Stimulated activated CD4-positive, alpha-beta T cell treated with anti-CD3 and anti-CD28 coated beads, Interleukin-2, amount 100 ng/mL, for 24 hours (primary cell): ENCODE measurements at places on chromosomes 2 and 18.

- no peak for DNase-seq
Observed at GRCh38 chr2:233140978-233141377, 80.8 kb downstream of the INPP5D start.

GRCh38 chr2:236637686-236638569, 68.3 kb downstream of the ACKR3 start:
- no peak for DNase-seq

GRCh38 chr2:107717661-107718060, 109.0 kb upstream of the RGPD4 start:
- no peak for DNase-seq

DNA sequence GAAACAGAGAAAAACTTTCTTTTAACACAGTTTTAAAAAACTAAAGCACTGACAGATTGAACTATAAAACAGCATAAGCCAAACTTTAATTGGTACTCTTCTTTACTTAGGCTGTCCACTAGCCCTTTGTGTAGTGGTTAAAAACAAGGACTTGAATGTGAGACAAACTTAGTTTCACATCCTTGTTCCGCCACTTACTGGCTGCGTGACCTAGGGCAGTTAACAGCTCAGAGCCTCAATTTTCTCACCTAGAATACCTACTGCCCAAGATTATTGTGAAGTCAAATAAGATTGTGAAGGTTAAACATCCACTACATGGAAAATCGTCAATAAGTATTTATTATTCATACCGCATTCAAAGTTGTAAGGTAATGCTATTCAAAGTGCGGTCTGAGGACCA, 2.0 kb downstream of the WDR35 start:
- DNase-seq, result no peak

DNA sequence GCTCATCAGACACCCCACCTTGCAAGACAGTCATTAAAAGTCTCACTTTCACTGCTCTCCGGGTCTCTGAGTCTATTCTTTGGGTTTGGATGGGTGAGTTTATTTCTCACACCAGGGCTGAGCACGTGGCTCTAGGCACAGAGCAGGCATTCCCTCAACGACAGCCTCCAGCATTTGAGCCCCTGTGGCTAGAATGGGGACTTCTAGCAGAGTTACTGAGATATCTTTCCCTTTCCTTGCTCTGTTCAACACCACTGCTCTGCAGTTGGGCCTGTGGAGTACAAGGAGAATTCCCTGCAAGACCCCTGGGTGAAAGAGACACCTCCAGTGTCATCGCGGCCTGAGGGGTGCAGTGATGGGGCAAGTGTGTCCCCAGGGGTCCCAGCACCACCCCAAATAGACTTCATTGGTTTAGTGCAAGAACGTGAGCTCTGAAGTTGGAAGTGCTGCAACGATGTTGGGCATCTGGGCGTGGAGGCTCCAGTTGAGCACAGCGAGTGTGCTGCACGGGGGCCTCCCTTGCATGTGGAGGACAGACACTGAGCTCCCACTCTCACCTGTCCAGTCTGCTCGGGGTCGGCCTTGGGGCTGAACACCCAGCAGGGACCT, 184.1 kb upstream of the HS6ST1 start:
- DNase-seq, result no peak

GRCh38 chr18:52415131-52415530, 75.1 kb downstream of the DCC start:
- DNase-seq, result no peak

DNA sequence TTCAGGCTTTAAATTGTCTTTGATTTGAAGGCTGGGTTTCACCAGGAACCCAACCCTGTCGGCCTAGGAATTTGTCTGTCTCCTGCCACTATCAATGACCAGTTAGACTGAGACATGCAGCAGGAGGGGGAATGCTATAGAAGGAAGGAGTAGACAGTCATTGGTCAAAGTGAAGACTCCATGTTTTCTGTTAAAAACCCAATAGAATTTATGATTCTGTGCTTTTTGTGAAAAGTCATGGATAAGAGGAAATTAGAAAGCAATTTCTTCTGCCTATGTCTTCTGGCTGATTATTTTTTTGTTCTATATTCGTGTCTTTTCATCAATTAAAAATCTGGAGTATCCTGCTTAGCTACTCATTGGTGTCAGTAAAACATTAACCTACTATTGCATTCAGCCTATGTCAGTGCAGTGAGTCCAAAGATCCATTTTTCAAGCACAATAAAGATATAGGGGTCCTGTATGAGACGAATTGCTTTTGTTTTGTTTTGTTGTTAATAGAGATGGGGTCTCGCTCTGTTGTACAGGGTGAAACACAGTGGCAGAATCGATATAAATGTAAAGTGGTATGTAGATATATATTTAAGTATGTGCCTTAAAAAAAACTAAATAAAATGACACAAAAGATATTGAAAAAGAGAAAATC, 7.9 kb upstream of the KYNU start:
- DNase-seq, result no peak

DNA sequence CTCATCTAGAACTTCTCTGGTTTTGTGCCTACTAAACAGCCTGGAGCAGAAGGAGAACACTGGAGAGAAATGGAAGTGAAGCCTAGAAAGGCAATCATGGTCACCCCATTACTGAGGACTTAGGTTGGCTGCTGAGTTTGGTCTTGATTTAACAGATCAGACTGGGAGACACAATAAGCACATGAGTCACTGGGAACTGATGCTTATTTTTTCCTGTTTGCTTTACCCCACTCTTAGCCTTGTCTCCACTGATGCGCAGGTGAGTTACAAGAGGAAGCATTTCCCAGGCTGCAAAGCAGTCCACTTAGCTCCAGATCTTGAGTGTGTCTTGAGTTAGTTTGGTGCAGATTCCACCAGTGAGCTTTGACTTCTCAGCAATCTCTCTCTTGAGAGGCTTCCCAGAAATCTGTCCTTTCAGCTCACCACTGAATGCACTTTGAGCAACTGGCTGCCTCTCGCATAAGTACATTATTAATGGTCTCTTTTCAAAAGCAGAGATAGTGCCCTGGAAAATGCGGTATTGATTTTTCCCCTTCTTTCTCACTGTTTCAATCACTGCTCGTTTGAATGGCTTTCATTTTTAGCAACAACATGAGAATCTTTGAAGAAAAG, 390.2 kb upstream of the SETBP1 start:
- no peak for DNase-seq

GRCh38 chr2:168729455-168729854, 73.0 kb upstream of the NOSTRIN start:
- DNase-seq, result no peak

- DNase-seq, result no peak
Observed at GRCh38 chr2:36389091-36389564, 33.5 kb downstream of the CRIM1 start.

GRCh38 chr18:62446511-62446910, 76.3 kb upstream of the ZCCHC2 start:
- no peak for DNase-seq

- no peak for DNase-seq
Observed at GRCh38 chr2:170147576-170147975, 30.4 kb upstream of the MYO3B start.

- DNase-seq, result no peak
Observed at GRCh38 chr2:196287523-196287922, 116.1 kb upstream of the STK17B start.

DNA sequence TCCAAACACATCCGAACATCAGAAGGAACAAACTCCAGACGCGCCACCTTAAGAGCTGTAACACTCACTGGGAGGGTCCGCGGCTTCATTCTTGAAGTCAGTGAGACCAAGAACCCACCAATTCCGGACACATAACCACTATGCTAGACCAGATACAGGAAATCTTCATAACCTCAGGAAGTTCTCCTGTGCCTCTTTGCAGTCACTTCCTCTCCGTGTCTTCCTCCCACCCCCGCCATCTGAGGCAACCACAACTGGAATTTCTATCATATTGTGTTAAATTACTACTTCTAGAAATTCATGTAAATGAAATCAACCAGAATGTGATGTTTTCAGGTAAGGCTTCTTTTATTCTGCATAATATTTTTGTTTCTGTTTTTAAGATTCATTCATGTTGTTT, 631.0 kb upstream of the NXPH2 start:
- DNase-seq, result no peak

DNA sequence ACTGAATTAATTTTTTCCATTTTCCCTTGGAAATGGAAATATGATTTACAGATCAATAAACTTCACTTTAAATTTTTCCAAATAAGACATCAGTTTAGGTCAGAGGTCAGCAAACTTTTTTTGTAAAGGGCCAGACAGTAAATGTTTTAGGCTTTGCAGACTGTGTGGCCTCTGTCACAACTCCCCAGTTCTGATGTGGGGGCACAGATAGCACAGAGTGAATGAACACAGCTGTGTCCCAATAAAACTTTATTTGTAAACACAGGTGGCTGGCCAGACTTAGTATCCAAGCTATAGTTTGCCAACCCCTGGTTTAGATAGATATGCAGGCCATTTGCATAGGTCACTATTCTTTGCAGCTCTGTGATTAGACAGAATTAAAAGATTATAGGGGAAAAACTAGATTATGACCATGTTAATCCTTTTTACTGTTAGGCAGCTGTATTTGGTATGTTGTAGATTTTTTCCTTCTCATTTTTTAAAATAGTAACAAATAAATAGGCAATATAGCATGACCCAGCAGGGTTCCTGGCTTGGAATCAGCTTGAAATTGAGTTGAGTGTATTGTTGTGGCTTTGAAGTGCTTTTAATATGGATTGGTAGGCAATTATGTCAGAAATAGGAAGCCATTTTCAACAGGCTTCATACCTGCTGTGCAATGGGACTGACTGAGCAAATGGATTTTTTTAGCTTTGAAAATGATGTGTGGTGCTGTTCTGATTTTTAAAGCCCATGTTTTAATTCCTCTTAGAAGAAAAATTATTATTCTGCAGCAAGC, 59.7 kb downstream of the WDSUB1 start:
- DNase-seq, result no peak

- no peak for DNase-seq
Observed at GRCh38 chr2:137910641-137911040, 53.6 kb upstream of the HNMT start.

DNA sequence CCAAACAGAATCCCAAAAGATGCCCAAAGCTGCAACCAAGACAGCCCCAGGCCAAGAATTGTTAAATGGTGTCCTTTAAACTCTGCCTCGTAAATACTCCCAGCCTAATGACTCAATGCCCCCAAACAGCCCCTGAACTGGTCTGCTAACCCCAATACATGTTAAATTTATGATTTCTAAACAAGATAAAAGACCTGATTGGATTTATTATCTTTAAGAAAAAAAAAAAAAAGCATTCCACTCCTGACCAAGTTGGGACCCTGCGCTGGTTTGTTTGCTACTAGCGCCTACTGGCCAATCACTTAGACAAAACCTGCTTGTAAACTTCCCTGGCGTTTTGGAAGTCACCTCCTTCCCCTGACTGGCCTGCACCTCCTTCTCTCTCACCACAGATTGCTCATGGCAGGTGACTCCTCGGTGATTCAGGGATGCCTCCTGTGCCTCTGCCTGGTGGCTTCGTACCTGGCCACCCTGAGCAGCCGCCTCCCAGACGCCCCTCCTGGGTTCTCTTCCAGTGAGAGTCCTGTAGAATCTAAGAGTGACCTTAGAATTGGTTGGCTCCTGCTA, 121.3 kb downstream of the BCL11A start:
- DNase-seq, result no peak

GRCh38 chr2:175166216-175166824, 1.7 kb downstream of the ATF2 start:
- no peak for DNase-seq

DNA sequence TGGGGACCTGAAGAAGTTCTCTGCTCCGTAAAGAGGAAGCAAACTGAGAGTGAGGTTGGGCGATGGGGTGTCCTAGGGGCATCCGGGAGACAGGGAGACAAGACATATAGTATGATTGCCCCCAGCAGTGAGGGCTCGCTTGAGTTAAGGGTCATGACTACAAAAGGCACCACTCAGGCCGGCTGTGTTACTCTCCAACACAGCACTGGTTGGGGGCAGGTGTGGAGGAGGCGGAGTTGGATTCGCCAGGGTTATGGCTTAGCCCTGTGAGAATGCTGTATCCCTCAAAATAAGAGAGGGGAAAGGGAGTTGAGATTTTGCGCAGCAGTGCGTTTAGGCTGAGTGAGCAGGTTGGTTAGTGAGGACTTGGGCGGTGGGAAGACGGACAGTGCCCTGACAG, 12.0 kb downstream of the DYSF start:
- DNase-seq, result no peak

- no peak for DNase-seq
Observed at GRCh38 chr18:34650121-34650545, 60.0 kb upstream of the DTNA start.

DNA sequence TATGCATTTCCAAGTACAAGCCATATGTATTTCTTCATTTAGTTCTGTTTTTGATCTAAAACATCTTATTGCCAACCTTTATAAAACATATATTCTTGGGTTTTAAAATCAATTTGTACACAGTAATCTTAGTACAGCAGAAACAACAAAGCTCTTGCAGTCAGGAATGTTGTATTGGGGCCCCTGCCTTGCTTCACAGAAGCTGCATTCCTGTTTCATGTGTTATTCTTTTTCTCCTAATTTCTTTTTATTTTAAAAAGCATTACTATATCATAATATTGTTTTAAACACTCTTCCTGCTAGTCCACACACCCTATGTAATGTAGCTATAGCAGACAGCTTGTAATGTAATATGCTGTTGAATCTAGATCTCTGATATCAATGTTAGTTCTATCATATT, 24.0 kb downstream of the SERPINB7 start:
- no peak for DNase-seq

DNA sequence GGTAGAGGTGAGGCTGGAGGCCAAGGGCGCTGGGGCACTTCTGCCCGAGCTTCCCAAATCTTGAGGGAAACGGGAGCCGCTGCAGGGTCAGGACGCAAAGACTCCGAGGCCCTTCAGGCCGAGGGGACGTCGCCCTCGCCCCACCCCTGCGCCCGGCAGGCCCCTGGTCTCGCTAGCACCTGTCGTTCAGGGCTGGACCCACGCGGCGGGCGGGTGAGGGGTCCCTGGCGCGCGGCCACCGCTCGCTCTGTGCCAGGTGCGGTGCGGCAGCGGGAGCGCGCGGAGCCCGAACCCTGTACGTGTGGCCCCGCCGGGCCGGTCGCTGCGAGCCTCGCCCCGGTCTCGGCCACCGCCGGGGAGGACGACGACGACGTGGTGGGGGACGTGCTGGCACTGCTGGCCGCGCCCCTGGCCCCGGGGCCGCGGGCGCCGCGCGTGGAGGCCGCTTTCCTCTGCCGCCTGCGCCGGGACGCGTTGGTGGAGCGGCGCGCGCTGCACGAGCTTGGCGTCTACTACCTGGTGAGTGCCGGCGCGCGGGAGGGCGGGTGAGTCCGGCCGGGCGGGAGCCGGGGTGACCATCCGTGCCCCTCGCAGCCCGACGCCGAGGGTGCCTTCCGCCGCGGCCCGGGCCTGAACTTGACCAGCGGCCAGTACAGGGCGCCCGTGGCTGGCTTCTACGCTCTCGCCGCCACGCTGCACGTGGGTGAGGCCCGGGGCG, 4.9 kb downstream of the ERFE start:
- no peak for DNase-seq

GRCh38 chr2:105438104-105438929, 39.5 kb upstream of the FHL2 start:
- no peak for DNase-seq
